Mesothelial cell of epicardium (in vitro differentiated cells): ENCODE measurements at places on chromosomes 3 and 15.

DNA sequence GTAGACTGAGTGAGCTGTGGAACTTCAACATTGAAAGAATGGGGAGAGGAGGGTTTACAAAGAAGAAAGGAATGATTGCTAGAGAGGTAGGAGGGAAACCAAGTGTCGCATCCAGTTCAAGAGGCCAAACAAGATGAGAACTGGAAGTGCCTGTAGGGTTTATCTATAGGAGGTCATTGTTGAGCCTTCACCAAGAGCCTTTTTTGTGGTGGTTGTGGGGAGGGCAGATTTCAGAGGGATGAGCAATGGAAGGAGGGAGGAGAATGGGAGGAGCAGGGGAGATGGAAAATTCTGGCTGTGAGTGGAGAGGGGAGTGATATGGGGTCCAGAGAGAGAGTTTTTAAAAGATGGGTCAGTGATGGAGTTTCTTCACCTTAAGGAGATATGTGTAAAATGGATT, 8.5 kb downstream of the PDIA5 start:
- H3K36me3 ChIP-seq = no peaks in the 10 kb centered on the region
- no peaks in the 10 kb centered on the region for H3K27me3 ChIP-seq
- H3K4me3 ChIP-seq = no peak overlapping the region
- no peak for DNase-seq
- H3K4me1 ChIP-seq = peaks cover 14% of the 10 kb centered on the region

DNA sequence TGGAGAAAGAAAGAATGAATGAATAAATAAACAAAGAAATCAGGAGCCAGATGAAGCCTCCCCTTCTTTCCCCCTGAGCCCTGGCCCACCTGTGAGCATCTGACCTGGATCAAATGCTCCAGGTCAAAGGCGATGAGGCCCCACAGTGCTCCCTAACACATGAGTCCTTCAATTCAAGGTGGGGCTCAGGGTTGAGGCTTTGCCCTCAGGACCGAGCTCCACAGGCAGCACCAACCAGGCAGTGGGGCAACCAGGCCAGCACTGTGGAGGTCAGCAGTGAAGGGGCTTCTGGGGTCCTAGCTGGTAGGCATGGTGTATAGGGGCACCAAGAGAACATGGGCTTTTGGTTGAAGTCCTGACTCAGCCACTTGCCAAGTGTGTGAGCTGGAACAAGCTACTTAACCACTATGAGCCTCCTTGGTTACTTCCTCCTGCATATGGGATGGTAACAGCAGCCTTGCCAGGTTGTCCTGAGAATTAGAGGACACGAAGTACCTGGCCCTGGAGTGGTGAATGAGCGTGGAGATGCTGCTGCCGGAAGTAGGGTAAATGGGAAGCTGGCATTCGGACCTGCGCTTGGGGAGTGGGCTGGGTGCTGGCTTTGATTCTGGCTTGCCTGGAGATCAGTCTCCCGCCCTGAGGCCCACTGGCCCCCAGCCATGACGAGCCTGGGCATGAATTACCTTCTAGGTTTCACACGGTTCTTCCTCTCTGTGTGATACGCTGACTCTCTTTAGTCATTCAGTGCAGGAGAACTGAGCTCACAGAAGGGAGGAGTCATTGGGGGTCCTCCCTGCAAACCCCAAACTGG, 10.0 kb upstream of the PAQR5 start:
- H3K4me3 ChIP-seq = no peak overlapping the region
- H3K4me1 ChIP-seq = peaks cover 10% of the 10 kb centered on the region
- no peak for DNase-seq
- H3K27ac ChIP-seq = no peak overlapping the region
- no peaks in the 10 kb centered on the region for H3K27me3 ChIP-seq

- peaks cover 22% of the 10 kb centered on the region for H3K4me1 ChIP-seq
- peak; percentile 94 for DNase-seq
- peak within 1 kb of the TSS; percentile 97 for H3K4me3 ChIP-seq
These were observed at the start of gene WDR6 for GRCh38 chr3:49007068-49007770. Gene WDR6 (plus strand): TSS chr3:49007391. CDS start chr3:49007432, 41 bp downstream.

GRCh38 chr3:183210341-183210740, 42.7 kb upstream of the B3GNT5 start:
- peaks cover 22% of the 10 kb centered on the region for H3K4me1 ChIP-seq
- H3K36me3 ChIP-seq = no peaks in the 10 kb centered on the region
- H3K4me3 ChIP-seq = no peak overlapping the region
- DNase-seq = no peak

DNA sequence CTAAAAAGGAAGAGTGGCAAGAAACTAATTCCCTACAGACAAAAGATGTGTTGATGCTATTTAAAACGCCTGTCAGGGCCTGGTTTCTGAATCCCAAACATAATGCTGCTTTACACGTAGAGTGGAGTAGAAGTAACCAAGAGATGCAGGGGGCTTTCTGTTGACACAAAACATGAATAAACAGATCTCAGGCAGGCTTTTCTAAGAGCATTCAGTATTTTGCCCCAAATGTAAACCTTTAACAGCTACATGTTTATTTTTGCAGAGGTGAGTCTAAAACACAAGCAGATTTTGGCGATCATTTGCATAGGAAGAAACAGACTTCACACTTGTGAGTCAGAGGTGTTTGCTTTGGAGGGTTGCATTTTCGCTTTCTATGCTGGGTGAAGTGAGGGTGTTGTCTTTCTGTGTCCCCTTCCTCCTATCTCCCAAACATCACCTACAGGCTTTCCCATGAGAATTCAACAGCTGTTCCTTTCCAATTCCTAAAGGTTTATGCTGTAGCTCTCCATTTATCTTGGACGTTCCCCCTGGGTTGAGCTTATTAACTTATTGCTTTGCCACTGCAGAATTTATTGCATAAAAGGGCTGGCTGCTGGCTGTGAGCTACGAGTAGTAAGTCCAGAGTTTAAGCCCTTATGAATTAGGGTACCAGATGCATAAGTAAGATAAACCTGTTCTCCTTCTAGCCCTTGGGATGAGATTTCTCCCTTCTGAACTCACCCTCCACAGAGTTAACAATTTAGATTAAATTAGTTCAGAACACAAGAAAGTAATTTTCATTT, 156.7 kb downstream of the DIPK2A start:
- no peak for DNase-seq
- H3K4me3 ChIP-seq = no peak overlapping the region
- H3K4me1 ChIP-seq = peaks cover 21% of the 10 kb centered on the region
- no peak overlapping the region for H3K27ac ChIP-seq
- peaks cover 5% of the 10 kb centered on the region for H3K36me3 ChIP-seq

DNA sequence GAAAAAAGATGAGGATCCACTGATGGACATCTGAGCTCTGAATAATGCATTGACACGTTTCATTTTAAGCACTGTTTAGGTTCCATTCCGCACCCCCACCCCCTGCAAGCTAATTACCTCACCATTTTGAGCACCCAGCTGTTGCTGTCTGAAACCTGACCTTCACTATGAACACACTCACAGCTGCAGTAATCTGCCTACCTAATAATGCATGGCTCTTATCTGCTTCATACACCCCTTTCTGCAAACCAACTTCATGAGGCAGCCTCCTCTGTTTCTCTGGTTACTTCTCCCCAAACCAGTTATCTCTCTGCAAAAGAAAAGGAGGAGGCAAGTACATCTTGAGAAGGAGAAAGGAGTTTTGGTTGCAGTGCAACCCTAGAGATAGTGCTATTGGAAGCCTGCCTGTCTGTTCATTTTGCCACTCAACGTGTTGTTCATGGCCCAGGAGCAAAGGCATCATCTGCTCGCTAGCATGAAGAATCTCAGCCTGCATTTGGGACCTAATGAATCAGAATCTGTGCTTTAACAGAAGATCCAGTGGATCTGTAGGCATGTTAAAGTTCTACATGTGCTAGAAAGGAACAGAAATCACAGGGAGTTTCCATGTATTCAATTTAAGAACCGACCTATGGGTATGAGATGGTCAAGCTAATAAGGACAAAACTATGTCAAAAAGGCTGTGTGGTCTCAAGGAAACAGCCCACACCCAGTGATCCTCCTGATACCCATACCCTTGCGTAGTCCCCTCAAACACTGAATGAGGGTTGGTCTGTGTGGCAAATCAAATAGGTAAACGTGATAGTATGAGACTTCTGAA, 87.2 kb downstream of the MB21D2 start:
- H3K4me3 ChIP-seq = no peak overlapping the region
- peaks cover 2% of the 10 kb centered on the region for H3K36me3 ChIP-seq
- no peak for DNase-seq
- no peak overlapping the region for H3K27ac ChIP-seq
- peaks cover 34% of the 10 kb centered on the region for H3K4me1 ChIP-seq

DNA sequence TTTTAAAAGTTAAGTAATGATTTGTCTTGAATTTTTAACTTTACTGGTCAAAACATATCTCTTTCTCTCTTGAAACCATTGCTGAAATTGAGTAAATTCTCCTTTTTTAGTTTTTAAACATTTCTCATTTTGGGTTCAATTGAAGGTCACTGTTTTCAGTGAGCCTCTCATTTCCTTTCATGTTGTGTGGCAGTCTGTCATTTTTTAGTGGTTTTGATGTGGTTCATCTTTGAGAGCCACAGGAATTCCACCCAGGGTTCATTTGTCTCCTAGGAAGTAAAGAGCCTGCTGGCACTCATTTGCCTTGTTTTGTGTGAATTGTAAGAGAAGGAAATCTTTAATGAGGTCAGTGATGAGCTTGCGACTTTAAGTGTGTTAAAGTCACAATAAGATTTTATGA, 10.4 kb downstream of the CLDN11 start:
- H3K27ac ChIP-seq = peak overlapping the region; percentile 97
- peaks cover 33% of the 10 kb centered on the region for H3K36me3 ChIP-seq
- no peaks in the 10 kb centered on the region for H3K27me3 ChIP-seq
- H3K4me1 ChIP-seq = peaks cover 52% of the 10 kb centered on the region

DNA sequence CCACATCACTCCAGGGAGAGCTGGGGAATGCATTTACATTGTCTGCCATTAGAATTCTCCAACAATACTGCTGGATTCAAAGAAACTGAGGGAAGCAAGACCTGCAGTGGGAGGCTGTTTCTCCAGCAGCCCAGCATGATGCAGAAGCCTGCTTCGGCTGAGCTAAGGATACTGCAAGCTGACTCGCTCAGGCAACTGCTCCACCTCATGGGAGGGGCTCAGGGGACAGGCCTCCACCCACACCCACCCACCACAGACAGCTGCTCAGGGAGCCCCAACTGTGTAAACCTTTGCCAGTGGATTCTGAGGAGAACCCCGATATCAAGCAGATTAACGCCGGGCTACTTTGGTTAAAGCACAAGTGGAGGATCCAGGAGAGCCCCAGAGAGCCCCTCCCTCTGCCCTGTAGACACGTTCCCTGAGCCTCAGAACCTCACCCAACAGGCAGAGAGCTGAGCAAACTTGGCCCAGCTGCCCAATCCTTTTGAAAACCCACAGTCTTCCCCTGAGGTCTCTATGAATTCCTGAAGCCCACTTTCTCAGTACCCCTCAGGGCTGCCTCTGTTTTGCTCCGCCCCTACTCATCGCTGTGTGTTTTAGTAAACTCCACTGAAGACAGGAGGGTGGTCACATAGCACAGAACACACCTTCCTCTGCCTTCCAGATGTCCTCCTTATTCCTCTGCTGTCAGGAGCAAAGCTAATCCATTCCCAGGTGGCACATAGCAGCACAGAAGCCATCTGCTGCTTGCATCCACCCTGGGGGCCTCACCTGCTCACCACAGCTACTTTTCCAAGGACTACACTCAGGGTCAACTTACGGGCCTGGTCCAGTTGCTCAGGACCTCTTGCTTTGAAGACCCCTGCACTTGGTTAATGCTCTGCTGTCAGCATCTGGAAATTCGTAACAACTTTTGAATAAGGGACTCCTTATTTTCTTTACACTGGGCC, 269.0 kb downstream of the ABHD5 start:
- H3K36me3 ChIP-seq = no peaks in the 10 kb centered on the region
- no peak for DNase-seq
- peaks cover 17% of the 10 kb centered on the region for H3K4me1 ChIP-seq
- H3K4me3 ChIP-seq = no peak overlapping the region
- no peak overlapping the region for H3K27ac ChIP-seq
